ENCODE measurements at places on chromosomes 1 and 21.

DNA sequence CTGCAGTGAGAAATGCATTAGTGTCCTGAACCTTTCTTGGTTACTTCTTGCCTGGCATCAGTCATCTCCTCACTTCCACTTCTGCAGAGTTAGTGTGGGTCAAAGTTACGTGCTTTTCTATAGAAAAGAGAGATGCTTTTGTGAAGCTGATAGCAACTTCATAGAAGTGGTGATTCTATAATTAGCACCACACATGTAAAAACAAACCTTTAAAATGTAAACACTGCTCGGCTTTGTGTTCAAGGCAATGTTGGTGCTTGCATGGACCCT lies 57.3 kb downstream of the MRPS6 start:
- no peak for DNase-seq

DNA sequence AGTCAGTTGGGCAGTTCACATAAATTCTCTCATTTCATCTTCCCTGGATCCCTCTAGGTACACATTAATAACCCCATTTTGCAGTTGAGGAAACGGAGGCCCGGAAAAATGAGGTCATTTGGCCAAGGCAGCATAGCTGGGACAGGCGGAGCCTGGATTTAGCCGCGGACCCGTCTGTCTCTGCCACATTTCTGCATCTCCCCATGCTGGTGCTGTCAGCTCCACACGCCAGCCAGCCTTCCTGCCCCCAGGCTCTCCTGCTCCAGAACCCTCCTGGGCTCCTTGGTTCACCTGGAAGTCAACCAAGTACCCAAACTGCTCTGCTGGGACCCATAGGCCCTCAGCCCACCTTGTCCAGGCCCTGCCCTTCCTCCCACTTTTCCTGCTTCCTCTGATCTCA lies 7.6 kb downstream of the FOXO6 start:
- no peak for DNase-seq

DNA sequence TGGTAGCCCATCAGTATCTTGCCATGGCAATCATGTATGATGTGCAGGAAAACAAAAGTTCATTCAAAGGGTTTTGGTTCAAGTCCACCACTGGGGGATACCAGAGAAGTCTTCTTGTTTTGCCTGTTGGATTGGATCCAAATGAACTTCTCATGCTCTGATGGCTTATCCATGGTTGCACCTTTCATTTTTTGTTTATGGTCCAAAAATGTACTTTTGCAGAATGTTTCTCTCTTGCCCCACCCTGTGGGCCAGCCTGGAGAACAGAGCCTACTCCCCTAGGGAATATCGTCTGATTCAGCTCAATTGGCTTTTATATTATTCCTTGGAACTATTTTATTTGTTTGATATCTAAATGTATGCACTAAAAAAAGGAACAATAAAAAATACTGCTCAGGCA lies 20.1 kb upstream of the CLCA1 start:
- no peak for DNase-seq

GRCh38 chr1:212189352-212189738 lies 95.9 kb upstream of the PPP2R5A start:
- DNase-seq = no peak

DNA sequence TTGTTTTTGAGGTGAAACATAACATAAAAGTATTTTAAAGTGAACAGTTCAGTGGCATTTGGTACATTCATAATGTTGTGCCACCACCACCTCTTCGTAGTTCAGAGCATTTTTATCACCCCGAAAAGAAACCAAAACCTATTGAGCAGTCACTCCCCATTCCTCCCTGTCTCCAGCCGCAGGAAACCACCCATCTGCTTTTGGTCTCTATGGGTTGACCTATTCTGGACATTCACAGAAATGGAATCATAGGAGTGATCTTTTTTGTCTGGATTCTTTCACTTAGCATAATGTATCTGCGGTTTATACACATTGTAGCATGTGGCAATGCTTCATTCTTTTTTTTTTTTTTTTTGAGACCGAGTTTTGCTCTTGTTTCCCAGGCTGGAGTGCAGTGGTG lies 141.2 kb downstream of the VPS13D start:
- DNase-seq = no peak

DNA sequence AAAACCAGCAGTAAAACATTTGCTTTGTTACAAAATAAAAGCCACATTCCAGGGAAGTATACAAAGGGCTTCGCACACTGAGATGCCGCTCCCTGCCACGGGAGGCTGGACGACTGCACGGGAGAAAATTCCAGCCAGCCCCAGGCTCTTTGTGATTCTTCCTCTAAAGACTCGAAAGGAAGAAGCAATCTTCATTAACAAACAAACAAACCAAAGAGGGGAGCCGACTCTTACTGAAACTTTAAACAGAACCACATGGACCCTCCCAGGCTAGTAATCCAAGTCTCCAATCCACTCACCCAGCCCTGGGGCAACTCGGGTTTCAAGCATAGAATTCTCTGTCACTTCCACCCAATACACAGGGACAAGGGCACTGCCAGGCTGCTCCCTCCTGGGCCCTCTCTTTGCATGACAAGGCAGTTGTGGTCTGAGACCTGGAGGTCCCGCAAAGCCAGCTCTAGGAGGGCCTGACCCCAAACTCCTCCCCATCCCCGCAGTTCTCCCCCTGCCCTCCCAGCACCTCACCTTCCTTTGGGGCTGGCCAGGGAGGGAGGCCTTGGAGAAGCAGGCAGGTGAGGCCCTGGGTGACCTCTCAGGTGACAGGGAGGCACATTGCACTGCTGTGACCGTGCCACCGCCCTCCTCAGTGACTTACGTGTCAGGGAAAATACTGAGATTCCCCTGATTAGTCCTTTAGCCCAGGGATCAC lies 26.6 kb upstream of the COL18A1 start:
- no peak for DNase-seq

DNA sequence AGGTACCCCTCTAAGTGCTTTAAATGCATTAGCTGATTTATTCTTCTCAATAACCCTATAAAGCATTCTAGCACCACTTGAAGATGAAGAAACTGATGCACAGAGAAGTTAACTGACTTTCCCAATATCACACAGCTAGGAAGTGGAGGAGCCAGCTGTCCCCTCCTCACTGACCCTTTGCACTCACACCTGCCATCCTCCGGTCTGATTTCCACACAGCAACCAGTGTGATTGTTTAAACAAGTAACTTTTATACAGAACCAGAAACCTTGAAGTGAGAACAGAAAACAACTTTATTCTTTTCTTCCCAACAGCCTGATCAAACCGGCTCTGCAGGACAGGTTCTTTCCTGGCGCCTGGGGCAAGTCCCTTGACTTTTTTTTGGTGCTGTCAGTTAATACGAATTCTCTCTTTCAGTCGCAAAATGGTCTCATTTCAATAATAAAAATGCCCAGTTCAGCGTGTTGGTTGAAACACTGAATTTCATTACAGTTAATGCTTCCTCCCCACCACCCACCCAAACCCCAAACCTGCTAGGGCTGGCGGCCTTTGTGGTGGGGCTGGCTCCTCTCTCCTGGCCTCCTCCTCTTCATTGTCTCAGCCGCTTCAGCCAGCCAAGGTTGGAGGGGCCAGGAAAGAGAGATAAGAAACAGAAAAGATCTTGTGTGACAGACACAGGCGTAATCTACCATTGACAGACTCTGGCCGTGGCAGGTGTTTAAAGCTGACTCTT lies 26.4 kb upstream of the EEIG2 start:
- DNase-seq = no peak

- DNase-seq = no peak
These were observed 83.4 kb downstream of the DAB1 start for GRCh38 chr1:57340334-57341070.

- DNase-seq = no peak
These were observed 42.0 kb downstream of the CXADR start for GRCh38 chr21:17554679-17555465.

DNA sequence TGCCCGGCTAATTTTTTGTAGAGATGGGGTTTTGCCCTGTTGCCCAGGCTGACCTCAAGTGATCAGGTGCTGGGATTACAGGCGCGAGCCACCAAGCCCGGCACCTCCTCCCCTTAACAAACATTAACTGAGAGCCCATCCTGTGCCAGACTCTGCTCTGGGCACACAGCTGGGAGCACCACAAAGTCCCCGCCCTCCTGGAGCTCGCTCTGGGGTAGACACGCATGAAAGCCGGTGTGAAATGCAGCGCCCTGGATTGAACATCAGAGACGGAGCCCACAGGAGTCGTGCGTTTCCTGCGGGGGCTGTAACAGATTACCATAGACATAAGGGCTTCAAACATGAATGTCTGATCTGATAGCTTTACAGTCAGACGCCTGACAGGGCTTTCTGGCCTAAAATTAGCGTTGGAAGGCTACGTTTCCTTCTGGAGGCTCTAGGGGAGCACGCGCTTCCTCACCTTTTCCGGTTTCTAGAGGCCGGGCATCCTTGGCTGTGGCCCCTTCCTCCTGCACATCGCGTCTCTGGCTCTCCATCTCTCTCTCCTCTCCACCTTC lies 14.3 kb downstream of the SLC27A3 start:
- no peak for DNase-seq

- no peak for DNase-seq
These were observed 124.2 kb downstream of the LIPI start for GRCh38 chr21:14086553-14086952.

All from activated T-cell treated with anti-CD3 and anti-CD28 coated beads for 24 hours (primary cell).